ENCODE measurements at places on chromosomes 2 and 18.

DNA sequence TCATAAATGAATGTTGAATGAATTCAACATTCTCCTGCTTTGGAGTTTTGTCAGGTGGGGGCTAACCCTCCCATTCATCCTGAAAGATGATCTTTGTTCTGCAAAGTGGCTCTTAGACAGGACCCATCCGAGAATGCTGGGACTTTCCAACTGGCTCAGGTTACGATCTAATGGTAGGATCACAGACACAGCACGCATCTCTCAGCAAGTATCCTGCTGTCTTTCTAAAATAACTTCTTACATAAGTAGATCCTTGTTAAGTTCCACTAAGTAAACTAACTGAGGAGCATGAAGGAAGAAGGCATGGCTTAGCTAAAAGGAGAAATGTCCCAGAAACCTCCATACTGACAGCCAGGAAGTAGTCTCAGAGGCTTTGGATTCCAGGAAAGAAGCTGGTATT lies 23.7 kb downstream of the CYP27A1 start:
- DNase-seq = no peak

GRCh38 chr2:209473930-209474419 lies 50.1 kb downstream of the MAP2 start:
- no peak for DNase-seq

DNA sequence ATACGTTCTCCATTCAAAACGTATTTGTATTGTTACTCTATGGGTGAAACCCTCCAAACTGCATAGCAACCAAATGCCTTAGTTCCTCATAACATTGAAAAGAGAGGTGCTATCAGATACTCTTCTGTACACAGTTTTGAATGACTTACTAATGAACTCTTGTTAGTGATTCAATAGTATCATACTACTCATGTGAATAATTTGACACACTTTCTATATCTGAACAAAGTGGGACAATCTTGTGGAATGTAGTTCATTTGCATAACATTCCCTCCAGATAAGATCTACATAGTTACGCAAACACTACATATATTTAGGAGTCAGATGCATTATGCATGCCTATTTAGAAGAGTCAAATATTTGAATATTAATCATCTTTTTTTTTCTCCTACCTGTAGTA lies 232.0 kb upstream of the NRXN1 start:
- no peak for DNase-seq

DNA sequence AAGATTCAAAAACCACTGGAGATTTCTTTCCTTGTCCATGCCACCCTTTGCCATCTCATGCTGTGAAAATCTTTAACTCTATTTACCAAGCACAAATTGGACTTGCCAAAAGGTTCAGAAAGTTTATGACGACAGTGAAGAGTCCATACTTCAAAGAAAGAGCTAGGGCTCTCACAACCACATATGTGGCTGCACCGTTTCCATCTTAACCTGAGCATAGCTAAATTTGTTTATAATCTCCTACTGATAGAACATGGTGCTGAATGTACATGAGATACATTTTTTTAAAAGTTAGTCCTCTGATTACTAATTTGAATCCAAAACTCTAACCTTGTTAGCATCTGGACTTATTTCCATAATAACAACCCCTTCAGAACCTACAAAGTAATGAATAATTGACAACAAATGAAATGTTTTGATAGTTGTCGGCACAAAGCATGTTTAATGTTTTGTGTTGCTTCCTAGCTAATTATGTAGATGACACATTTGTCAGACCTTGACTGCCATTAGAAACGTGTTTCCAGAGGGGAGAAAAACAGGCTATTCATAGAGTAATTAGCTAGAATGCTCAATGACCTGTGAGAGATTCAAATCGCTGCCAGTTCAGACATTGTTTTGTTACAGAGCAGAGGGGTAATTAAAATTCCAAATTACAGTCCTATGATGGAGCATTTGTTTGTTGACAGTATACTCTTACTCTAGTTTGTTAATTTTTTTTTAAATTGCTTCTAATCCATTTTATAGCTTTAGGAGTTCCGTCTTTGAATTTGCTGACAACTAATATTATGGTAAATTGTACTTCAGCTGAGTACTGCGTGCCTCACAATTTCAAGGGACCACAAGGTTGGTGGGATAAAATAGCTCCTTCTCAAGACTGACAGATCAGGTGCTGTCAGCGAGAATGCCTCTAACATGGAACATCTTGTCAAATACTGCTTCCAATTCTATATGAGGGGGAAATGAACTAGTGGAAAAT lies 31.8 kb downstream of the ARHGAP15 start:
- no peak for DNase-seq

DNA sequence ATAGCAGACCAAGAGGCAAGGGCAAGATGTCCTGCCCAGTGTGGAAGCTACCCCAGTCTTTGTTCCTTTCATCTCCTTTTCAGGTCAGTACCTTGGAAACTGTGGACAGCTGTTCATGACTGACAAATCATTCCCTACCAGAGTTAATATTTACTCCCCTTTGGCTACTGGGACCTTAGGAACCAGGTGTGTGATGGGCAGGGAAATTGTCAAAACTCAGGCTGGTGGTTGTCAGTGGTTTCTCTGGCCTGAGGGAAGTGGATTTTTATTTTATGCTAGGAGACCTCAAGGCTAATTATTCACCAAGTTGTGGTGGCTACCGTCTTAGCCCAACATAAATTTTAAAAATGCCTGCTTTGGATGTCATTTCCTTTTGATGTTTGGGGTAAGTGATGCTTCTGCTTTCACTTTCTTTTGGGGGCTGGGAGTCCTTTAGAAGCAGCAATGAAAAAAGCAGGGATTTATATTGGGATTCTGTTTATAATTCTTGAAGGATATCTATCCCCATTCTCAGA lies 119.3 kb downstream of the SETBP1 start:
- DNase-seq = no peak

- DNase-seq = no peak
Measured at GRCh38 chr18:68623342-68623741, 91.6 kb downstream of the TMX3 start.

GRCh38 chr18:1090758-1091157 lies 186.1 kb downstream of the ADCYAP1 start:
- DNase-seq = no peak

- no peak for DNase-seq
Measured at GRCh38 chr2:207777124-207777523, 7.4 kb upstream of the FZD5 start.

GRCh38 chr2:175855236-175855635 lies 146.8 kb downstream of the LNPK start:
- DNase-seq = no peak

GRCh38 chr2:21993002-21993401 lies 869.2 kb downstream of the TDRD15 start:
- DNase-seq = no peak

DNA sequence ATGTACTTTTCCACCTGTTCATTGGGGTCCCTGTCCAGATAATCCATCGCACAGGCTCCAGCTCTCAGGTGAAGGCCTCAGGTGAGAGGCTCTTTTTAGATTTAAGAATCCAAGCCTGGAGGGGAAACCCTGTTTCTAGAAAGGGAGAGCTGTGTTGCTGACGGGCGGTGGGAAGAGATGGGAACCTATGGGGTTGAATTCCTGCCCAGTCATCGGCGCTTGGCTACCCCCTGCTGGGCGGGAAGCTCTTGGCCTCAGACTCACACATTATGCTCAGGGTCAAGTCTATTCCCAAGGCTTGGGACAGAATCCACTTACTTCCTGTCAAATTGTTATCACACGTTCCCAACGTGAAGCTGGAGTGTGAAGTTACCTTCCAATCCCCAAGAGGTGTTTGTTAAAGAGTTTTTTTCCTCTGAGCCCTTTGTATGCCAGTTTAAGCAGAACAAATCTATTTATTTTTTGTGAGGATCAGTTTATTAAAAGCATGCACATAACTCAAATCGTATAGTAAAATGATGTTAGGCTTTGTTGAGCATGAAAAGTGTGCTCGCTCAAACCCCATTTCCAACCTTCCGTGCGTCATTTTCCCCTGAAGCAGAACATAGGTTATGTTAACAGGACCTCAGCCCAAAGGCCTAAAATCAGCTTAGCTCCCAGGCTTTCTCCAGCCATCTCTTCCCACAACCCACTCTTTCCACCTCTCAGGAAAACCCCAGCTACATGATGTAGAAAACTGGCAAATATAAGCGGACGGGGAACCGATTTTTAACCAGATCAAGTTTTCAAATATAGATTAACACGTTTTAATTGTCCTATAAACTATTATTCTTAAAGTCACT lies 181.7 kb upstream of the ETAA1 start:
- DNase-seq = no peak

DNA sequence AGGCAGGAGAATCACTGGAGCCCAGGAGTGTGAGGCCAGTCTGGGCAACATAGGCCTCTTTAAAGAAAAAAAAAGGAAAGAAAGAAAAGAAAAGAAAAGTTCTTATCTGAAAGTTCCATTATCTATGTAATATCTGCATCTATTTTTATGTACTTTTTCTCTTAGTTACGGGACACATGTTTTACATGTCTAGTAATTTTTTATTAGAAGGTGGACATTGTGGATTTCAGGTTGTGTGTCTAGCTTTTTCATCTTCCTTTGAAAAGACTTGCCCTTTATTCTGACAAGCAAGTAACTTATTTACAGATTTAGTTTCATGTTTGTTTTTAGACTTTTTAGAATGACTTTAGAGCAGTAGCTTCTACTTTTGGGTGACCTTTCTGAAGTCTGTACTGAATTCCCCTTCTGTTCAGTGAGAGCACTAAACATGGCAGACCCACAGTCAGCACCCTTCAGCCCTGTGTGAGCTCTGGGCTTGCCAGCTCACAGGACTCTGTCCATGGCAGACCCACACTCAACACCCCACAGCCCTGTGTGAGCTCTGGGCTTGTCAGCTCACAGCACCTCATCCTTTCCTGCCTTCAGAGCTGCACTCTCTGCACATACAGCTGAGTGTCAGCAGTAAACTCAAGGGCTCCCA lies 17.5 kb downstream of the TRAPPC12 start:
- no peak for DNase-seq

DNA sequence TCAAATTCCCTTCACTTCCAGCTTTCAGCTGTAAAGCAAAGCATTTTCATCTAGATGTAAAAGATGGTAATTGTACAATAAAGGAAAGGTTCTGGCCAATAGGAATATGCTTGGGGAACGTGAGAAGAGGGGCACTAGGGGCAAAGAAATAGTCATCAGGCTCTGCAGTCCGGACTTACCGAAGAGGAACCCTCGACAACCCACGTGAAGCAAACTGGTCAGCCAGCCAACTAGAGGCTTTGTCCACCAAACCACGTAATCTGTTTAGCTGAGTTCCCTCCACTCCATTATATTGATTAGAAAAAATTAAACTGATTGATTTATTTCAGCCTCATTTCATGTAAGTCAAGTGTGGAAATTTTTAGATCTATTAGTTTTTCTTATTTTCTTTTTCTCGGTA lies 300.4 kb upstream of the FANCL start:
- no peak for DNase-seq

GRCh38 chr2:23988371-23988770 lies 21.5 kb upstream of the MFSD2B start:
- no peak for DNase-seq

- DNase-seq = no peak
Measured at GRCh38 chr2:205133544-205133943, 548.8 kb upstream of the NRP2 start.

DNA sequence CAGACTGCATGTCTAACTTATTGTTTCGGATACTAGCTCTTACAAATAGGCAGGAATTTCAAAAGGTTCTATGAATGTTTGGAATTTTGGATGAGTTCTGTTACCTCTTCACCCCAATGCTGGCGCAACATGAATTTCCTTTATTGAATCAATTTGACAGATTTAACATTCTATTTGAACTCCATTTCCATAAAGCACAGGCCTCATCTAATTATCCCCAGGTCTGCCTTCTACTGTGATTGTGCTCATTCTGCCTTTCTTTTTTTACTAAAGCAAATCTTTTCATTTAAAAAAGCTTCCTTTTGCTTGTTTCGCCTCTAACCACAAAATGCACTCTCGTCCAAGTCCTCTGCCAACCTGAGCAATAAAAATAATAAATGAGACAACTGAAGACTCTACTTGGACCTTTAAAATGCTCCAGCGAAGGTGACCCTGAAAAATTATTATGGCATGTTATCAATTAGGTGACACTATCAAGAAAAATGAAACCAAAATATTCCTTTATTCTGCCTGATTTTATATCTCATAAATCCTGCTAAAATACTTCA lies 922.9 kb upstream of the FSHR start:
- DNase-seq = no peak

- DNase-seq = no peak
Measured at GRCh38 chr2:68709421-68709911, 25.1 kb upstream of the ARHGAP25 start.

DNA sequence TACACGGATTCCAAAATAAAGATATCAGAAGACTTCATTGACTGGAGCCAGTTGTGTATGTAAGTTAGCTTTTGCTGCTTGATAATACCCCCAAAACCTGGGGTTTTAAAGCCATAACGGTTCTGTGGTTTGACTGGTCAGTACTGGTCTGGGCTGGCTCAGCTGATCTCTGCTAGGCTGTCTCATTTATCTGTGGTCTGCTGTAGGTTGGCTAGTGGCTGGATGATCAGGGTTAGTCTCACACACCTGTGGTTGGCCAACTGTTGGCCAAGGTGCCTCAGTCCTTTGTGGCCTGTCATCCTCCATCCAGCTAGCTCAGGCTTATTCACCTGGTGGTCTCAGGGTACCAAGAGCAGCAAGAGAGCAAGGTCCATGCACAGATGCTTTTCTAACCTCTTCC lies 183.2 kb downstream of the KLHL29 start:
- DNase-seq = no peak

DNA sequence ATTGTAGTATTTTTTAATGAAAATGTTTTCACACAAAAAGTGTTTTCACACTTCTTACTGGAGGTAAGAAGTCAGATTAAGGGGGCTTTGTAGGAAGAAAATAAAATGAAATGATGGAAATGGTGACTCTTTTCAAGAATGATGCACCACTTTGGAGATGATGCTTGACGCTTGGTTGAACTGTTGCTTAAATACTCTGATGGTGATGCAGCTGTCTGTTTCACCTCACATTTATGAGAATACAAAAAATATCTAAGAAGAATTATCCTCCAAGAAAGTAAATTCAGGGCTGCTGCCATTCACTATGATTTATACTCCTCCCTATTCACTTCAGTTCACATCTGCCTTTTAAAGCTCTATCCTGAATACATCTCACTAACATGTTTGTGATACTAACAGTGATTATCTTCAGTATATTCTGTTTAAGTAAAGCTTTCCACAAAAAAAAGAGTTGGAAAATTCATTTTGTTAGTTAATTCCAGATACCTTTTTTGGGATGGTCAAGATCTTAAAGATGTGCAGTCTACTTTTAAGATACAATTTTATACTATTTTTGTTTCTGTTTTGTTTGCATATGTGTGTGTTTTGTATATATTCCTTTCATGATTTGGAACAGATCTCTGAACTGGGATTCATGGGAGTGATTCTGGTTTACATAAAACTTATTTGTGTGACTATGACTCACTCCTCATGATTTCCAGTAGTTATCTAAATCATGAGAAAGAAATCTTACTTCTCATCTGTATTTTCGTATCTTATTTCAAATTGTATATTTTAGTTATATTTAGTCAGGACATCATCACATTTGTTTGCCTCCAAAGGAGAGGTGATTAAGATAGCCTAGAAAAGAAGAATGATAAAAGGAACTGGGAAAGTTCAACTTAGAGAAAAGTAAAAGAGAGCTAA lies 53.1 kb downstream of the SLC39A10 start:
- DNase-seq = no peak

All from effector CD8-positive, alpha-beta T cell (primary cell).